Right cardiac atrium (tissue), 5 donors: ENCODE measurements at places on chromosomes 16 and 17.
A peak's percentile ranks its signal among the peaks of the same experiment; 100 is the strongest.

DNA sequence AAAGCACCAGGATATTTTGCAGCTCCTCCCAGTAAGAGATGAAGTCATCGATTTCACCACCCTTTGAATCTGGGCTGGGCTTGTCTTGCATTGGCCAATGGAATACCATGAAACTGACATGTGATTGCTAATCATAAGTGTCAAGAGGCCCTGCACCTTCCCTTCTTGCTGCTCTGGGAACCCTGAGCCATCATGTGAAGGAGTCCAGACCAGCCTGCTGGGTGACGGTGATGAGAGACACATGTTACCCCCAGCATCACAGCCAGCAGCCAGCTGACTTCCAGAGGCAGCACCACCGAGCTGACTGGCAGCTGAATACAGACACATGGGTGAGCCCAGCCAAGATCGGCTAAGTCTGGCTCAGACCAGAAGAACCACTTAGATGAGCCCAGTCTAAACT lies 43.6 kb upstream of the CACNG4 start:
- no peak for DNase-seq

- no peak for DNase-seq
These were observed 17.1 kb downstream of the GGA3 start for GRCh38 chr17:75244133-75244866.

- no peak for DNase-seq
These were observed 24.8 kb downstream of the HS3ST3A1 start for GRCh38 chr17:13576661-13577526.

DNA sequence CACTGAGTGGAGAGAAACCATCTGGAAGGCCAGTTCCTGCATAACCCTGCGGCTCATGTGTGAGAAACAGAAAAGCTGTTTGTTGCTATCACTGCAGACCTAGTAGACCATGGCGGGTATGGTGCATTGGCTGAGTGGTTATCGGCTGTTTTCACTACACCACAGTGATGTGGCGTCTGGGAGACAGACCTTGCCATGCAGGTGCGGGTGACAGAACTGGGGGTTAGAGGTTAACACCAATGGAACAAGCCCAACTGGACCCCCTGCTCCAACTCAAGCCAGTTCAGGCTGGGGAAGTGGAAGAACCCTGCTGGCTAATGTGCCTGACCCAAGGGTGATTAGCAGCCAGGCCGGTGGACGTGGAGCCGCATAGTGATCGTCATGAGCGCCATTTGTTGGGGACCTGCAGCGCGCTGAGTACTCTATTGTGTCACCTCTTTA lies 91.9 kb downstream of the IRF8 start:
- DNase-seq: no peak

- peak; percentile 16 for DNase-seq
These were observed 160.7 kb downstream of the IRX5 start for GRCh38 chr16:55091213-55091870.

DNA sequence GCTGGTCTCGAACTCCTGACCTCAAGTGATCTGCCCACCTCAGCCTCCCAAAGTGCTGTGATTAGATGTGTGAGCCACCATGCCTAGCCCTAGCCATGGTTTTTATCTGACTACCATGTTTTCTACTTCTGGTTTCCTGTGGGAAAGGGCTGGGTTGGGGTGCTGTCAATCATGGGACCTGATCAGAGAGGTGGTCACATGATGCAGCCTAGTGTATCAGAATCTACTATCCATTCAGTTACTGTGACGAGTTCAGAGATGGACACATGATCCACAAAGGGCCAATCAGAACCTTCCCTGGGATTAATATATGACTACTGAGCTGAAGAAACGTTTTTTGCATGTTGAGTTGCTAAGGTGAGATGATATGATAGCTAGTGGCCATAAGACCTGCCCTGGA lies 59.1 kb downstream of the ABCC6 start:
- DNase-seq: no peak

- no peak for DNase-seq
These were observed 133.7 kb downstream of the USP31 start for GRCh38 chr16:23015580-23015979.

GRCh38 chr17:60149691-60150582 lies at the start of gene CA4:
Gene CA4, plus strand, starts transcription at chr17:60149973. Its CDS starts 62 bp downstream, at chr17:60150035.
- DNase-seq: peak; percentile 71

GRCh38 chr16:4703906-4704305 lies 10.5 kb downstream of the NUDT16L1 start:
- no peak for DNase-seq

DNA sequence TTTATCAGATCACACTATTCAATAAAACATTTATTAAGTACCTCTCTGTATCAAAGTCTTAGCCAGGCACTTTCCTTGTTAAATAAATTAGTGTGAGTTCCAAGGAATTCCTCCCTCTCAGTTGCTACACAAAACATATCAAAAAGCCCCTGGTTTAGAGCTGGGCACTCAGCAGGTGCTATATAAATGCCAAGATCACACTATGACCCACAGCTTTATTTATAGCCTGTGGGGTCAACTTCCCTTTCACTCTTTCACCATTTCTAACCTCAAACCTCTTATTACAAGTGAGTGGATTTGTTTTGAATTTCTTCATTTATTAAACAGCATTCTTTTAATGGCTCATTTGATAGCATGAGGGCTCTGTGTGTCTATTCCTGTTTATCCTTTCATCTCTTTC lies 112.6 kb upstream of the MPHOSPH6 start:
- DNase-seq: no peak

GRCh38 chr16:48629531-48629930 lies 19.6 kb upstream of the N4BP1 start:
- DNase-seq: no peak

GRCh38 chr16:65598621-65599020 lies 476.8 kb upstream of the CDH11 start:
- no peak for DNase-seq

DNA sequence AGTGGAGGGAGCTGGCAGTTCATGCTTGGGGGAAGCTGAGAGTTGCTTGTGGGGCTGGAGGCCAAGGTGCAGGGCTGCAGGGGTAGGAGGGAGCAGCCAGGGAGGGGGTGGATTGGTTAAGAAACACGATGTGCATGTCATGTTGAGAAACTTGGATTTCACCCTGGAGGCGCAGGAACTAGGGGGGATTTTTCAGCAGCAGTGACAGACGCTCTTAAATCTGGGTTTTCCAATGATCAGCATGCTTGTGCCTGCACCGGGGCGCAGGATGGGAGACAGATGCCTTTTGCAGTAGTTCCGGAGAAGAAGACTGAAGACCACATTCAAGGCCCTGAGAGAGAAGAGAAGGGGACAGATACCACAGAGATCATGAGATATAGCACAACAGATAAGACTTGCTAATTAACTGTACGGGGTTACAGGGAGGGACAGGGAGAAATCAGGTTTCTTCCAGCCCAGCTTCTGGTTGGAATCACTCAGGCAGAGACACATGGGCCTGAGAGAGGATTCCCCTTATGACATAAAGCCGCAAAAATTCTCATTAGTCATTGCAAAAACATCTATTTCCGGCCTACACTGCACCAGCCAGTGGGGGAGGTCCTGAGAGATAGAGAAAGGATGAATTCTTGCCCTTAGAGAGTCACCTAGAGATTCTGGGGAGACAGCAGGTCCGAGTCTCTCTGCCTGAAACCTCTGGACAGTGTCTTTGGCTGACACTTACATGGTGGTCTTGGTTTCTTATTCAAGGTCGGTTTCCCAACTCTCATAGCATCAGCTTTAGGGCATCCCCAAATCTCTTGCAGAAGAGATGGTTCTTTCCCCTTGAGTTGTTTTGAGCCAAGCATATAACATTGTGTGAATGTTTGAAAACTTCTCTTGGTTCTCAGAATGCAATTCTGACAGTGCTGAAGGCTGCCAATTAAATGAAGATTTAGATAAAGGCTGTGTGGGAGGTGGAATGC lies 27.1 kb downstream of the CDH13 start:
- no peak for DNase-seq

DNA sequence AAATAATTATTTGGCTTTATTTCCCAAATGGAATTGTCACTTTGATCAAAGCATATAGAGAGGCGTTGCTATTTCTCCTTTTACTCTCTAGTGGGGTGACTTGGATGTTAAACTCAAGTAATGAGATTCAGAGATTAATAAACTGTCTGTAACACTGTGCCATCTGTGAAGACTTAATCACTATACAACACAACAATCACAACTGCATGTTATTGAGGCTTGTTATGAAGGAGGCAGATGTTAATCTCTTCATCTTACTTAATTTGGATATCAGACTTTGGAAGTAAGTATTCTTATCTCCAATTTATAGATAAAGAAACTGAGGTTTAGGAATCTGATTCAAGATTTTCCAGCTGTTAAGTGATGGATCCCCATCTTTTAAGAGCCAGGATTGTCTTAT lies 132.5 kb downstream of the CNTNAP4 start:
- no peak for DNase-seq

DNA sequence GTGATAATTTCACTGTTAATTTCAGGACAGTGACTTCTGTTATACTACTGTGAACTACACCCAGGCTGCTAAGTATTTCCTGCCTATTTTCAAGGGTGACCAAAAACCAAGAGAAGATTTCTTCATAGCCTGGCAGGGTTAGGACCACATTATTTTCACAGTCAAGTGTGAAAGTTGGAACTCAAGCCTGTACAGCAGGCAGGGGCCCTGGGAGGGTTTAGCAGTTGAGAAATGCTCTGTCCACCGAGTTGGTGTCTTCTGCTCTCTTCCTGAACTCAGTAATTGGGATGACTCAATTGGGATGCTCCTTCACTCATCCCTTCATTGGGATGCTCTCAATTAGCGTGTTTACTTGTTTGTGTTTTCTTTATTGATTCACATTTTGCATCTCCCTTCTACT lies 347.3 kb upstream of the CDH11 start:
- DNase-seq: no peak

DNA sequence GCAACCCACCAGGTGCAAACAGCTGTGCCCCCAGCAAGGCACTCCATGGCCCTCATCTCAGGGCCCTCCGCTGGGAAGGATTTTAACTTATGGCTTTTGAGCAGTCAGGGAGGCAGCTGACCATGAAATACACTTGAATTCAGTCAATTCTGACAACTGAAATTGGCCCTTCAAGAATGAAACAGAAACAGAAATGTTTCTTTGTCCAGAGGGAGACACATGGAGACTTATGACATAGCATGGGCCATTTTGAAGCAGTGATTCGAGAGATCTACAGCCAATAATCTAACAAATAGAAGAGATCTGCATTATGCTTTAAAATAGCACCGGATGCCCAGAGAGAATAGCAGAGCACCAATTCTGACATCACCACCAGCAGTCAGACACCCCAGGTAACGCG lies 7.5 kb downstream of the CACNG1 start:
- DNase-seq: no peak

DNA sequence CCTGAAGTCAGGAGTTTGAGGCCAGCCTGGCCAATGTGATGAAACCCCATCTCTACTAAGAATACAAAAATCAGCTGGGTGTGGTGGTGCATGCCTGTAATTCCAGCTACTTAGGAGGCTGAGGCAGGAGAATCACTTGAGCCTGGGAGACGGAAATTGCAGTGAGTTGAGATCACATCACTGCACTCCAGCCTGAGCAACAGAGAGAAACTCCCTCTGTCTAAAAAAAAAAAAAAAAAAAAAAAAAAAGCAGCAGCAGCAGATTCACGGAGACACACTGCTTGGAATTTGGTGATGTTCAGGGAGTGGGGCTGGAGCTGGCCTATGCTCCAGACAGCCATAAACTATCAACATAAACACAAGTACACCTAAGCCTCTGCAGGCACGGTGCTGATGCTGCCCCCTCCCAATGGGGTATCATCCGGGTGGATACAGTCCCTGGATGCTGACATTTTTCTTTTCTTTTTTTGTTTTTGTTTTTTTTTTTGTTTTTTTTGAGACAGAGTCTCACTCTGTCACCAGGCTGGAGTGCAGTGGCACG lies 39.6 kb upstream of the RHOT1 start:
- no peak for DNase-seq
